Astrocyte of the hippocampus (primary cell): ENCODE measurements at places on chromosomes 1 and 21.

DNA sequence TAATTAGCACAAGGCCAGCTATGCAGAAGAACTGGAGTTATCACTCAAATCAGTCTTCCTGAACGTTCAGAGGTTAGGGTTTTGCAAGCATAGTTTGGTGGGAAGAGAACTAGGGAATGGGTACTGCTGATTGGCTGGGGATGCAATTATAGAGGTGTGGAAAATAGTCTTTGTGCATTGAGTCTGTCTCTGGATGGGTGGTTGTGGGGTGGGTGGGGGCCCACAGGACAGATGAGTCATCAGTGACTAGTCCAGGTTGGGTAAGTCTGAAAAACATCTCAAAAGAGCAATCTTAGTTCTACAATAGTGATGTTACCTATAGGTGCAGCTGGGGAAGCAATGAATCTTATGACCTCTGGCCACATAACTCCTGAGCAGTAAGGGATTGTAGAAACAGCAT is 89.7 kb upstream of the HMCN1 start:
- no peak for DNase-seq

DNA sequence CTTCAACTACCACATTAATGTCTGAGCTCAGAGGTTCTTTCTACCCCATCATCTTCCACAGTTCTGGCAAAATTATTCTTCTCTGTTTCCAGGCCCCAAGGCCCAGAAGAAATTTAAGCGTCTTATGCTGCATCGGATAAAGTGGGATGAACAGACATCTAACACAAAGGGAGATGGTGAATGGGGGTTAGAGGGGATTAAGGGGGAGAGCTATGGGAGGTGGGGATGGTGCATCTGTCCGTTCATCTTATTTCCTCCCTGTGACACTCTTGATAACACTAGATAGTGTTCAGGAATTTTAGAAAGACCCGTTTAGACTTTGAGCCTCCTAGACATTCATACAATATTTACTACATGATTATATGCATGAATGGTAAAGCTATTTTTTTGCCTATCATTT is 17.6 kb upstream of the RPRD2 start:
- no peak for DNase-seq

DNA sequence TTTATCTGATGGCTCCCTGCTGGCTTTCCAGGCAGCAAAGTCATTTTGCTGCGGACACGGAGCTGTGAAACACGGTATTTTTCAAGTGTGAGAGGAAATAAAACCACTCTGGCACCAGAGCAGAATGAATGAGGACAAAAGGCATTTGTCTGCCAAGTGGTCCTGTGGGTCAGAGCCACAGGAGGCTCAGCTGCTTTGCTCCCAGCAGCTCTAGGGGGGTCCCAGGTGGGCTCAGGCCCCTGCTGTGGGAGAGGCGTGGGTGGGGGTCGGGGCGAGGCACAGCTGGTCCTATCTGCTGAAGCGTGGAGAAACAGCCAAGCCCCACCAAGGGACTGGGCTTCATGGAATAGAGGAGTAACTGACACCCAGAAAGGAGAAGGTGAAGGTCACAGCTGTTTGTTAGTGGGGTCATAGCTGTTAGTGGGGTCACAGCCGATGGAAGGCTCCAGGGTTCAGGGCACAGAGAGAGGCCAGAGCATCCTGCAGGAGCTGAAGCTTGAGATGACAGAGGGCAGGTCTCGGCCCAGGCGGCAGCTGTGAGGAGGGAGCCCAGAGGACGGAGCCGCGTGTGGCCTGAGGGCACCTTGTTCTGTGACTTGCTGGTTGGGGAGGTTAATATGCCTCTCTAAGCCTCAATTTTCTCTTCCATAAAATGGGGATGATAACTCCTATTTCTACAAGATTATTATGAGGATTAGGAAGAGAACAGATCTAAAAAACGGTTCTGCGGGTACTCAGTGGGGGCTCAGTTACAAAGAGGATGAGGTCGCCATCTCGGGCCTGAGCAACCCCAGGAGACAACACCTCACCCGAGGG is 7.1 kb downstream of the KIF17 start:
- DNase-seq = no peak

GRCh38 chr1:172163498-172164215 is 256.8 kb upstream of the C1orf105 start:
- DNase-seq = peak; percentile 42

- no peak for DNase-seq
Measured at GRCh38 chr1:45400049-45400448, 59.8 kb upstream of the MUTYH start.

DNA sequence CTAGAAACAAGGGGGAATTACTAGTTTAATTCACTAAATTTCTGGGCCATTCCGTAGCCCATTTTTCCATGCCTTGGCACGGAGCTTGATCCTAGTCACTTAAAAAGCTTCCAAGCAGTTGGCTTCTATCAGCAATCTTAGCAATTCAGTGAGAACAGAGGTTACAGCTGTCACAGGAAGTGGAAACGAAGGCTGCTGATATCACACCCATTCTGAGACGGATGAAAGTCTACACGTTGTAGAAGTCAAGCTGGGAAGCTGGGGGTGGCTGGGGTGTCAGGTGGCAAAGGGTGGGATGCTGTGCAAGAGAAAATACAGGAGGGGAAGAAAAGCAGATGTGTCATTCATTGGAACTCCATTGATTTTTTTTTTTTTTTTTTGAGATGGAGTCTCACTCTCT is 11.8 kb upstream of the STMN1 start:
- no peak for DNase-seq

DNA sequence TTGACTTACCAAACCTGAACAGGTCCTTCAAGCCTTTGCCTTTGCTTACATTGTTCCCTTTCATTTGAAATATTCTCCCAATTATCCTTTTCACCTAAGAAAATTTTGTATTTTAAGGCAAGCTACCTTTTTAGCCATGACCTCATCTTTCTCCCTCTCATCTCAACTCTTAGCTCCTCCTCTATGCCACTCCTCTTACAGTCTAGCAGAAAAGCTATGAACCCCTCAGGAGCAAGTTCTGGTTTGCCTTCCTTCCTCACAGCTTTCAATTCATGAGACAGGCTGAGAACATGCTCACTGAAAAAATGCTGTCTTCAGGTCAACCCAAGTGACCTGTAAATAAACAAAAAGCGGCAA is 8.3 kb upstream of the MUTYH start:
- DNase-seq = no peak

DNA sequence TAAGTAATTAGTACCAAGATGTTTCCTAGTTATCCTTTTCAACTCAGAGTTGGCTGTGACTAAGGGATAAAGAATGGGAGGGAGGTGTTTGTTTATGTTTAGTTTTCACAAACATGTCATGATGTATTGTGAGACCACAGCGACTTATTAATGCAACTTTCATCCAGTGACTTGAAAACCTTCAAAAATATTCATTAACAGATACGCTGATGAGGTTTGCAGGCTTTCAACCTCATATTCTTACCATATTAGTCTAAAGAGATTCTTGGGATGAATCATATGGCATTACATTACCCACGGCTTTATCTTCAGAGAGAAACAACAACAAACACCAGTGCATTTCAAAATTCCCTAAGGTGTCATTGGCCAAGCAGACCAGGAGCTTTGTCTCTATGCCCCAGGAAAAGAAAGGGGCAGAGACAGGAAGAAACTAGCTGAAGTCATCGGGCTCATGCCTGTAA is 36.4 kb downstream of the PALMD start:
- peak; percentile 87 for DNase-seq

DNA sequence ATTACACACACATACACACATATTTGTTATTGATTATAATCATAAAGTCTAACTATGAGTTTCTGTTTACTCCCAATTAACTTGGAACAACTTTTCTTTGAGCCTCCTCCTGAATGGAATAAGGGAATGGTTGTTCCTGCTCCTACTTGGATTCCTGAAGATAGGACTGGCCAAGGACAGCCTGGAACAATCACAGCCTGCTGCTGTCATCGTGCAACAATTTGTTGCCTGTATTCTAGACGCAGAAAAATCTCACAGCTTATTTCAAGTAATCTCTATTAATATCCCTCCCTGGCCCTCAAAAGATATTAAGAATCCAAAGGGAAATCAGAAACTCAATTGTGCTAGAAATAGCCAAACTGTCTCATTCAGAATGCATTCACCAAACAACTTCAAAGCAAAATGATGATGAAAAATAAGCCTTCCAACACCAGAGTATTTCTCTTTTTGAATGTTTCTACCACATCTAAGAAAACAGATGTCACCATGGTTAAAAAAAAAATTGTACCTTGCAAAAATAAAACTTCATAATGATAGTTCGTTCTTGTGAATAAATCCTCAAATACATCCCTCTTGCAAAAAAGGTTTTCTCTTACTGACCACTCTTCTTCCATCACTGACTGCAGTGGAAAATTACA is 30.9 kb downstream of the RCAN1 start:
- DNase-seq = no peak

DNA sequence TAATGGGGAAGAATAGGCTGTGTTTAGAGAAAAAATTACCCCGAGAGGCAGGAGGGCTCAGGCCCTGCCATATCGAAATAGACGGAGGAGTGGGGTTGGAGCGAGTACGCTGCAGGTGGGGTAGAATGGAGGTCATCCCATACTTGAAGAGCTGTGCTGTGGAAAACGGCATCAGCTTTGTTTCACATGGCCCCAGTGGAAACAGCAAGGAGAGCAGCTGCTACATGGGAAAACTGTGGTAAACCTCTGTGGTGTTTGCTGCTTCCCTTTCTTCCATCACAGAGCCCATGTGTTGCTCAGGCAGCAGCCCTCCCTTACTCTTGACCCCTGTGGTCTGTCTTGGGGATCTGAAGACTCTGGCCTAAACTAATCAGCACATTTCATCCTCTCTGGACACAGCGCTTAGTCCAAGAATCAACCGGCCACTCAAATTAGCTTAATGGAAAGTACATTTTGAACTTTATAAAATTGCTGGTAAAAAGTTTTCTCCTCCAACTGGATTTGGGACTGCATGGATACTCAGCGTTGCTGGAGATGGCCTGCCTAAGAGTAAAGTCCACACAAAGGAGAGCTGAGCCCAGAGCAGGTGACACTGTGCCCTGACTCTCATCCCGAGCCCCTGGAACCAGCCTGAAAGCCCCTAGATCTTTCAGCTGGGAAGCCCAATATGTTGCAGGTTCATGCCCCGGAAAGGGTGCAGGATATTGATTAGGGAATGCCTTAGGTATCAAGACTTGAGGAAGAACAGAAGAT is 127.1 kb upstream of the GADD45A start:
- DNase-seq = no peak

DNA sequence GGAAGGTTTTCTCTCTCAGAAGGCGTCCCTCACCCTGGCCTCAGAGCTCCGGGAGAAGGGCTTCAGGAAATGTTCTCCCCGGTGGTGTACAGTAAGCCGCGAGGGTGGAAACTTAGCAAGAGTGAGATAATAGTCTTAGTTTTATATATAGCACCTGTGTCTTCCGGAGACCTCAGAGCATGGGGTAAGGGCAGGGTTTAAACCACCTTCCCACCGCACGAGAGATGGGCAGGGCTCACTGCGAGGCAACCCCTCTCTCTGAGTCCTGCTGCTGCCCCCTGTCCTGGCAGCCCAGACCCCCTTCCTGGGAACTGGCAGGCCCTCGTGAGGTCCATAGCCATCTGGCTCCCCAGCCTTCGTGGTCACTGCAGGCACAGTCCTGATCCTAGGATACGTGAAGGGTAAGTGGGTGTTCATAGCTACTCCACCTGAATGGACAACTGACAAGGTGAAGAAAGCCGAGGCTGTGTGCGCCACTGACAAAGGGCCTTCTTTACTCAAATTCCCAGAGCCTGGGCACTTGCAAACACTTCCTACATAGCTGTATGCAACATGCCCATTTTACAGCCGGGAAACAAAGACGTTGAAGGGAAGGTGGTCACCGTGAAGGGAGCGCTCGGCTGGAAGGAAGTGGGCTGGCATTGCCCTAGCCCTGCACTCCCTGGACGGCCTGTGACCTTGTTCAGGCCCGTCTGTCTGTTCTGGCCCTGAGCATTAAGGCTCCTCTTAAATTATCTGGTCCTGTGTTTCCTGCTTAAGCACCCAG is 26.9 kb downstream of the ITPKB start:
- no peak for DNase-seq

DNA sequence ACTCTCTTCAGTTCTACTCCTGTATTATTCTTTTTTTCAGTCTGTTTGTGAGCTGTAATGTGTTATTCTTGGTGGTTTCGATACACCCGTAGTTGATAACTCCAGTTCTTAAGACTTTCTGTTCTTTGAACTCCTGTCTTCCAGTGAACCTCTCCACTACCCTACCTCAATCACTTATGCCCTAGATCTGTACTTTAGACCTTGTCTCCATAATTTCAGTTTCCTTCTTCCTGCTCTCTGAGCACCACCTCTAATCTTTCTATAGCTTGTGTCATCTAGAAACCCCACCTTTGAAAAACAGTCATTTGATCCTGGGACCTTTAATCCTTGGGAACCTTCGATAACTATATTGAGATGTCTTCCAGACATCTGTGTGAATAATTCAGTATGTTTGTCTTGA is 159.3 kb downstream of the PIK3R3 start:
- DNase-seq = no peak

DNA sequence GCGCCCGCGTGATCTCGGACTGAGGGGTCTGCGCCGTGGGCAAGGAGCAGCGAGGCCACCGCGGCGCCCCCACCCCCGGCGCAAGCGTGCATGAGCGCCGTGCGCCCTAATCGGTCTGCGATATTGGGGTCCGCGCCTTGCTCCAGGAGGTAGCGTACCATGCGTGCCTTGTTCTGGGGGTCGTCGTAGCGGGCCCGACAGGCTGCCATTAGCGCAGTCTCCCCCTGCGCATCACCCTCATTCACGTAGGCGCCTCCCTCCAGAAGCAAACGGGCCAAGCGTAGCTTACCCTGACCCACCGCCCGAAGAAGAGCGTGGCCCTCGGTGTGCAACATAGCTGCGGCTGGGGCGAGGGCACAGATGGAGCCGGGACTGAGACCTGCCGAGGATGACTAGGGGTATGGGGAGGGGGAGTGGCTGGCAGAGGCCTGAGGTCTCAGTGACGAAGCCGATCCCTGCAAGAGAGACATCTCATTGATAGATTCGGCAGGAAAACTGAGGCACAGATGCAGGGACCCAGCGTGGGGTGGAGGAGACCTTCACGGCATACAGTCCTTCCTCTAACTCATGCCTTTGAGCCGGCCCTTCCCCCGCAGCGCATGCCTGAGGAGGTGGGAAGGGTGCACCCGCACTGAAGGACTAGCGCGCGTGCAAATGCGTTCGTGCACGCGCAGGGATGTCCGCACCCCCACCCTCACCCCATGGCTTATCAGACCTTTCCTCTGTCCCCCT is 2.8 kb downstream of the ANKRD34A start:
- peak; percentile 49 for DNase-seq

DNA sequence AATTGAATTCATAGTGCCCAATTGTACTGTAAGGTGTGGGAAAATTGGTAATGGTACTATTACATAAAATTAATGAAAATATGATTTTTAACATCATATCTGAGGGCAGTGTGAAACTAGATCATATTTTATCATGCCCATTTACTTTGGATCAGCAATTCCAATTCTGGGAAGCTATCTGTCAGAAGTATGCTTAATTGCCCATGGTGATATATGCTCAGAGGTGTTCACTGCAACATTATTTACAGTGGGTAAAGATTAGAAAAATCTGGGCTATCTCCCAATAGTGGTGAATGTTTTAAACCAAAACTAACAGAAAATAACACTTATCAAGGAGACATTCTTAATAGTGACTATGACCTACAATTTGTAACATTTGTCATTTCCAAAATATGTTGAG is 1260.0 kb downstream of the BRINP3 start:
- no peak for DNase-seq
